Thymus (tissue), 14 donors: ENCODE measurements at places on chromosomes 2 and 18. TPM values are rescaled to one million over a fixed set of nuclear protein-coding genes. Genes with fewer than 3 reads are reported as not detected.

The CARF gene
- total RNA-seq: 14.1 TPM

DNA sequence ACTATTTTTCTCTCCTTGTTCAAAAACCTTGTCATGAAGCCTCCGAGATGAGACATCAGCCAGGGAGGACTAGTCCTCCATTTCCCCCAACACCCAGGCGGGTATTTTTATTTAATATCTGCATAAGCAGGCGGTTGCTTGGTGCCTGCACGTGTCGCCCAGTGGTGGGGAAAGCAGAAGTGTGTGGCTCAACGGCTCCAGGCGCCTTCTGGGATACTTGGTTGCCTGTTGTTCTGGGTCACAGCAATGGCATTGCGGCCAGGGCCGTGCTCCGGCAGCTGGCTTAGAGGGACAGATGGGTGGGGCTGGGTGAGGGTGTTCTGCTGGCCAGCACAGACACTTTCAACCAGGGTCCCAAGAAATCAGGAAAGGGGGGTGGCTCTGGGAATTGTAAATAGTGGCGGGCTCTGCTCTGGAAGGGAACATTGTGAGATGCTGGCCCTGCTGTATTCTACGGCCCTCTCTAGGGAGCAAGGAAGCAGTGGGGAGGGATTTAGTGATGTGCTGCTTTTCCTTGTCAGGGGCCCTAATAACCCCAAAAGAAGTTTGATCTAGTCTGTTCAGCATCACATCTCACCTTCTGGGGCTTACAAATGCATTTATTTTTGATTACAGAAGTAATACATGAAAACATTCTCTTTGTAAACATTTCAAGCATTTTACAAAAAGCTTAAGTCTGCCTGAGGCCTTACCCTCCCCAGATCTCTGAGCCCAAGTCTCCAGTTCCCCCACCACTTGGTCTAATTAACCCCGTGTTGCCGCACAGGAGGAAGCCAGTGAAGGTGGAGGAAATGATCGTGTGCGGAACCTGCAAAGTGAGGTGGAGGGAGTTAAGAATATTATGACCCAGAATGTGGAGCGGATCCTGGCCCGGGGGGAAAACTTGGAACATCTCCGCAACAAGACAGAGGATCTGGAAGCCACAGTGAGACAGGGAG, 1.1 kb downstream of the VAMP8 start:
- peak overlapping the region; percentile 46 for H3K27ac ChIP-seq
- peaks cover 15% of the 10 kb centered on the region for H3K36me3 ChIP-seq
- peaks cover 26% of the 10 kb centered on the region for H3K4me1 ChIP-seq
- H3K4me3 ChIP-seq: peak overlapping the region; percentile 62

The GREB1L gene
- total RNA-seq: 0.09 TPM

- H3K4me3 ChIP-seq: no peak overlapping the region
- peaks cover 12% of the 10 kb centered on the region for H3K36me3 ChIP-seq
- H3K27ac ChIP-seq: no peak overlapping the region
- H3K4me1 ChIP-seq: no peaks in the 10 kb centered on the region
- DNase-seq: no peak
Observed at GRCh38 chr18:49251451-49251850, 209.0 kb downstream of the DYM start.

GRCh38 chr2:637406-637776, 39.8 kb downstream of the TMEM18 start:
- no peak for DNase-seq
- peaks cover 4% of the 10 kb centered on the region for H3K4me1 ChIP-seq
- H3K4me3 ChIP-seq: no peak overlapping the region
- peaks cover 3% of the 10 kb centered on the region for H3K27me3 ChIP-seq

DNA sequence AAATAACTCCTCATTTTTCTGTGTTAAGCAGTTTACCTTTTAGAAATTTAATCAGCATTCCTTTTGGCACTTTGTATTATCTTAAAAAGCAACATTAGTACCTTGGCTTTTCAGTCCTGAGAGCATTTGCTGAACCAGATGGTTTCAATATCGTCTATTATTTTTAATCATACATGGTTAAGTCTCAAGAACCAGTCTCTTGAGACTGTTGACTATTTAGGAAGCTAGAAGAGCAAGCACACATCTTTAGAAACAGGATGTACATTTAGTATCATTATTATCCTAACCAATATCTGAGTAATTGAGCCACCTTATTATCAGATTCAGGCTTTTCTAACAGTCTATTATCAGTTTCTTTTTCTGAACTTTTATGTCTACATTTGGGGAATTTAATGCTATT, 28.2 kb upstream of the ZEB2 start:
- no peak overlapping the region for H3K27ac ChIP-seq
- no peaks in the 10 kb centered on the region for H3K27me3 ChIP-seq
- no peaks in the 10 kb centered on the region for H3K36me3 ChIP-seq
- H3K4me1 ChIP-seq: no peaks in the 10 kb centered on the region

The LOXHD1 gene
- 0.24 TPM for total RNA-seq

The CRYGD gene
- total RNA-seq: not detected

DNA sequence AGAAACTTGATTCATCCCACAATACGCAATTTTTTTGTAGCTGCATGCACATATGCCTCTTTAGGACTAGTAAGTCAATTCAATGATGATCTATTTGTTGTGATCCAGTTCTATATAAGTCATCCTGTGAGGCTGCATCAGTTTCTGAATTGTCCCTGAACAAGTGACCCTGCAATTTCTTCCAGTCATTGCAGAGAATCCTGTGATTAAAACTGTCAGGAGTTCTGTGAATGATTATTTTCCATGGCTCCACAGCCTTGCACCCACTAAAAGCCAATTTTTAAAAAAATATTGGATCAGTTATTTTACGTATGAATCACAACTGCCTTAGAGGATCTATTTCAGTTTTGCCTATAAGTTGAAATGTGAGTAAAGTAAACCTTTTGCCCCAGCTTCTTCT, 1585.0 kb upstream of the ACVR2A start:
- no peak for DNase-seq
- no peaks in the 10 kb centered on the region for H3K4me1 ChIP-seq
- H3K4me3 ChIP-seq: no peak overlapping the region
- H3K27me3 ChIP-seq: no peaks in the 10 kb centered on the region
- no peaks in the 10 kb centered on the region for H3K36me3 ChIP-seq

The BMP10 gene
- 0.14 TPM for total RNA-seq

The OSBPL1A gene
- 10.7 TPM for total RNA-seq

- no peak overlapping the region for H3K27ac ChIP-seq
- no peaks in the 10 kb centered on the region for H3K4me1 ChIP-seq
- no peaks in the 10 kb centered on the region for H3K36me3 ChIP-seq
- no peak for DNase-seq
- no peak overlapping the region for H3K4me3 ChIP-seq
Observed at GRCh38 chr18:43170586-43170985, 55.1 kb upstream of the RIT2 start.

The NYAP2 gene
- total RNA-seq: 0.05 TPM

The CTNNA2 gene
- 0.19 TPM for total RNA-seq

GRCh38 chr2:191923652-191923997, 76.7 kb upstream of the CAVIN2 start:
- H3K4me3 ChIP-seq: no peak overlapping the region
- no peaks in the 10 kb centered on the region for H3K36me3 ChIP-seq
- no peaks in the 10 kb centered on the region for H3K27me3 ChIP-seq
- H3K27ac ChIP-seq: no peak overlapping the region
- no peaks in the 10 kb centered on the region for H3K4me1 ChIP-seq
